ENCODE measurements at places on chromosomes 12 and 14.
A peak's percentile ranks its signal among the peaks of the same experiment; 100 is the strongest.

GRCh38 chr12:6336889-6337853 is 4.7 kb downstream of the TNFRSF1A start:
- peak; percentile 75 for DNase-seq

GRCh38 chr12:19155981-19156734 is 26.6 kb downstream of the PLEKHA5 start:
- DNase-seq, result no peak

GRCh38 chr14:104116288-104116755 is 22.1 kb upstream of the KIF26A start:
- no peak for DNase-seq

GRCh38 chr12:69688021-69688420 is 11.1 kb downstream of the BEST3 start:
- peak; percentile 64 for DNase-seq

DNA sequence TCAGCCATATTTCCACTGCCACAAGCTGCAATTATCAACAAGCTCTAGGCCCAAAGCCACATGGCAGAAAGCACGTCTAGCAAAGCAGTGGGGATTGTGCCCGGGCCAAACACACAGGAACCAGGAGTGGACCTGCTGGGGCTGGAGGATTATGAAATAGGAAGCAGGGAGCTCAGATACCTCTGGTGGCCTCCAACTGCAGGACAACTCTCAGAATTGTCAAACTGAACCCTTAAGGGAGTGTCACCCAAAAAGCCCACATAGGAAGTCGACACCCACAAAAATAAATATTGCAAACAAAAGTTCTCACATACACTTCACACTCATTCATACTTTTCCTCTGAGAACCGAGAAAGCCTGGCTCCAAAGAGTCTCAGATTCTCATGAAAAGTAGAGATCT is 26.1 kb downstream of the KCTD10 start:
- no peak for DNase-seq

- no peak for DNase-seq
These were observed 217.3 kb downstream of the RBM19 start for GRCh38 chr12:113748707-113749432.

DNA sequence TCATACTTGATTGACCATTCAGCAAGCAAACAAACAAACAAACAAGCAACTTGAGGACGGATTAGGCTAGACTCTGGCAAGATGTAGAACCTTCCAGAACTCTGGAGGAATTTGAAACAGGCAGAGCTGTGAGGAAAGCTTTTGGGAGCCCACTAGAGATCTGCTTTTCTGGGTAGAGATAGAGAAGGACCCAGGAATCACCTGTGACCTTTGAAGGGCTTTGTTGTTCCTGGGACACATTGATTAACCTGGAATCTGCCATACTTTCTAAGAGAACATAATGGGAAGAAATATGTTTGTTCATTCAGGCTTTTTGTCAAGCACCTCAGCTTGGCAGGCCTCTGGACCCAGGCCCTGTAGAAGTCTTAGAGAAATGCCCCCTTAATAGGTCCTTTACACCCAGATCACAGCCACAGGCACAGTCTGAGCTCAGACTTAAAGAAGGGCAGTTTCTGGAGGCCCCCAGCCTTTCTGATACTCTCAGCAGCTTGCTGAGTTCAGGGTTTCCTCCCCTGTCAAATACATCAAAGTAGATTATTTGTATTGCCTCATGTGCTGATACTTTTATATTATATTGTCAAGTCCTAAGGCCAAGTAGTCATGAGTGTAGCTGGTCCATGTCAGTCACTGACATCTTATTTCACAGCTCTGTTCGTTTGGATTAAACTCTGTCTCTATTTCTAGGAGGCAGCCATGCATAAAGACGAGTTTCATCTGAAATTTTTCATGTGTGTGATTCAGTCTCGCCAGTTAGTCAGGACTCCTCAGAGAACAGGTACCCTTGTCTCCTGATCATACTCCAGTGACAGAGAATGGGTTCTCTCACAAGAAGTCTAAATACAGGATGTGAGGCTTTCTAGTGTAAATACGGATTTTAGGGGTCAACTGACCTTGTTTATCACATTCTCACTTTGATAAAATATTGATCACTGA is 1.1 kb upstream of the SENP1 start:
- no peak for DNase-seq

- DNase-seq, result no peak
These were observed 301.6 kb downstream of the CACNA1C start for GRCh38 chr12:2354151-2354991.

- DNase-seq, result no peak
These were observed 63.6 kb upstream of the RESF1 start for GRCh38 chr12:31895449-31896150.

DNA sequence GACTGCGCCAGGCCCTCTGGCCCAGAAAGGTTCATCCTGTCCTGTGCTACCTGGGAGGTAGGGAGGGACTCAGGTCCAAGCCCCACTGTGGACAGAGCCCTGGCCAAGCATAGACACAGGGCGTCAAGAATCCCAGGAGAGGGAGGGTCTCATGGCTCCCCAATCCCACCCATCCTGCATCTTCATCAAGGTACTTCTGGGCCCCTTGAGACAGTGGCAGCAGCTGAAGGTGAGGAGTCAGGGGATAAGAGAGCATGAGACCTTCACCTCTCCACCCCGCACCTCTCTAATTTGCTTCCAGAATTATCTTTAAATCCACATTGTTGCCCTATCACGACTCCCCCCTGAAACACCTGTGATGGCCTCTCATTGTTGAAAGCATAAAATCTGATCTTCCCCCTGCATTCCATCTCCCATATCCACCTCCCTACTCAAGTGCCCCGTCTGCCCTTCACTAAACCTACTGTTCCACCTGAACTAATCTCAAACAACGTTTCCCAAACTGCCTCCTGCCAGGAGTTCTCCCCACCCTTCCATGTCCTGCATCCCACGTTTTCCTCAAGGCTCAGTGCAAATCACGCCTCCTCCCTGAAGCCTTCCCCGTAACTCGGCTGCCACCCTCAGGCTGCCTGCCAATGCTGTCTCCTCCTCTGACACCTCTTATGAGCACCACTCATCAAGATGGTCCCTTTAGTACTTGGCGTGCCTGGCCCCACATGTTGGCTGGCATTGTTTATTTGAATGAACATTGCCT is 27.1 kb downstream of the KRT18 start:
- DNase-seq, result no peak

- no peak for DNase-seq
These were observed 1.3 kb upstream of the ESYT1 start for GRCh38 chr12:56126732-56127239.

DNA sequence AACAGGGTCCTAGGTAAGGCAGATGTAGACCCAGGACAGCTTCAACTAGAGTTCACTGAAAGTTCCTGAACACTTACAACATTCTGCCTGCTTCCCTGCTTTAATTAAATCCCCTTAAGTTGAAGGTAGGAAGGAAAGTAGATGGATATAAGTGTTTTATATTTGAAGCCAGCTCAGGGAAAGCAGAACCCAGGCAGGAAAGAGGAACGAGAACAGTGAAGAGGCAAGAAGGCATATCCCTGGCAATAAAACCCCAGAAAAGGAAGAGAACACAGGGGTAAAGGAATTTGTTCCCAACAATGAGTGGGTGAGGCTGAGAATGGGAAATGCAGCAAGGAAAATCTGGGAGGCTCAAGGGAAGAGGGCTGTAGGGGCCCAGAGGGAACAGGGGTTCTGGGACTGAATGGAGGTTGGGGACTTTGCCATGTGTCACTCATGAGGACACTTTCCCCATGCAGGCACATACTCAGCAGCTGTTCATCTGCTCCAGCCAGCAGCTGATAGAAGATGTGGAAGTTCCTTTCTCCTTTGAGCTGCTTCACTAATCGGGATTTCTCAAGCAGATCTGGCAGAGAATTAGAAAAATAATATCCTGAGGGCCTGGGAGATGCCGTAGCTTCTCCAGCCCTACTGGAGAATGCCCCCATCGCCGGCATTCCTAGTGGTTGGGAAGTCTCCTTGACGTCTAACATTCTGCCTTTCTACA is 3.7 kb downstream of the MYO1A start:
- no peak for DNase-seq

- no peak for DNase-seq
These were observed 61.3 kb upstream of the MDM1 start for GRCh38 chr12:68393417-68393816.

DNA sequence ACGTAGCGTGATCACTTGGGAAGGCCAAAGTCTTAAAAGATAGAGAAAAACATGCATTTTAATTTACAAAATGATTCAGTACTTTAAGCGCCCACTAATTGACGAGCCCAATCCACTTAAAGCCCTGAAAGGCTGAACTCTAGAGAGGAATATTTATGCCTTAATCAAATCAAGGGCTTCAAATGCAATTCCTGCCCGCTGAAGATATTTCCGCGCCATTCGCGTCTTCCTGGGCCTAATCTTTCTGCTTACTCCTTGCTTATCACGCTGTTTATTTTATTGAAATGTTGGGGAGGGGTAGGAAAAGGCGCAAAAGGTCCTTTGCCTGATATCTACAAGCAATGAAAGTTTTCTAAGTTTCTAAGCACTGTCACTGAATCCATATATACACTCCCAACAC is 4.0 kb downstream of the TBX3 start:
- no peak for DNase-seq

All from SW 1271 (cell line).